ENCODE measurements at places on chromosomes 7 and 10.

GRCh38 chr7:2617325-2617905 is 14.4 kb upstream of the TTYH3 start:
- no peak for DNase-seq

DNA sequence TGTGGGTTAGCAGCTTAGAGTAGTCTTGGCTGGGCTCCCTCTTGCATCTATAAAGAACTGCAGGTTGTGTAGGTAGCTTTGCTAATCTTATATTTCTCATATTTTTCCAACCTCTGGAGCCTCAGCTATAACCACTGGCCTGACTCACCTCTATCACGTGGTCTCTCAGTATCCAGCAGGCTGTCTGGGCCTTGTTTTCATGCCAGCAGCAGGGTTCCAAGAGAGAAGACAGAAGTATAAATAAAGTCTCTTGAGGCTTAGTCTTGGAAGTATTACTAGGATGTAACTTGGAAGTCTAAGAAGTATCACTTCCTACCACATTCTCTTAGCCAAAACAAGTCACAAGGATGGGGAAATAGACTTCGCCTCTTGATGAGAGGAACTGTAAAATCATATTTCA is 73.3 kb downstream of the WIPF3 start:
- DNase-seq = no peak

DNA sequence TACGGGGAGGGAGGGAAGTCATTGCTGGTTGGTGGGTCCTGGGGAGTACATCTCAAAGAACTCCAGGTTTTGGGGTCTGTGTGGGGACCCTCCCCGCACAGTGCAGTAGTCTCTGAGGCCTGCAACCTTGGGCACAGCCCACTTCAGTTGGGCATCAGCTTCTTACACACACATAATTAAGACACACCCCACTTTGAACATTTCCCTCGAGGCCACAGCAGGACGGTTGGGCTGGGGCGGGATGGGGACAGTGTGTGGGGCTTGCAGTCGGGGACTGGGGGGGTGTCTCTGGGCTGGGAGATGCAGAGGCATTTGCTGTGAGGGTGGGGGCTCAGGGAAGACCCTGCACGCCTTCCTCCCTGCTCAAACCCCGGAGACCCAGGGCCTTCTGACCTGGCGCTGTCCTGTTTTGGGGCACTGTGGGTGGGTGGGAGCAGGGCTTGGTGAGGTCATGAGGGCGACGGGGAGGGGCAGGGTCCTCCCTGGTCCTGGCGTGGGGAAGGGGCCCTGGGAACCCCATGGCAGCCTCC is 1.3 kb downstream of the LFNG start:
- no peak for DNase-seq

DNA sequence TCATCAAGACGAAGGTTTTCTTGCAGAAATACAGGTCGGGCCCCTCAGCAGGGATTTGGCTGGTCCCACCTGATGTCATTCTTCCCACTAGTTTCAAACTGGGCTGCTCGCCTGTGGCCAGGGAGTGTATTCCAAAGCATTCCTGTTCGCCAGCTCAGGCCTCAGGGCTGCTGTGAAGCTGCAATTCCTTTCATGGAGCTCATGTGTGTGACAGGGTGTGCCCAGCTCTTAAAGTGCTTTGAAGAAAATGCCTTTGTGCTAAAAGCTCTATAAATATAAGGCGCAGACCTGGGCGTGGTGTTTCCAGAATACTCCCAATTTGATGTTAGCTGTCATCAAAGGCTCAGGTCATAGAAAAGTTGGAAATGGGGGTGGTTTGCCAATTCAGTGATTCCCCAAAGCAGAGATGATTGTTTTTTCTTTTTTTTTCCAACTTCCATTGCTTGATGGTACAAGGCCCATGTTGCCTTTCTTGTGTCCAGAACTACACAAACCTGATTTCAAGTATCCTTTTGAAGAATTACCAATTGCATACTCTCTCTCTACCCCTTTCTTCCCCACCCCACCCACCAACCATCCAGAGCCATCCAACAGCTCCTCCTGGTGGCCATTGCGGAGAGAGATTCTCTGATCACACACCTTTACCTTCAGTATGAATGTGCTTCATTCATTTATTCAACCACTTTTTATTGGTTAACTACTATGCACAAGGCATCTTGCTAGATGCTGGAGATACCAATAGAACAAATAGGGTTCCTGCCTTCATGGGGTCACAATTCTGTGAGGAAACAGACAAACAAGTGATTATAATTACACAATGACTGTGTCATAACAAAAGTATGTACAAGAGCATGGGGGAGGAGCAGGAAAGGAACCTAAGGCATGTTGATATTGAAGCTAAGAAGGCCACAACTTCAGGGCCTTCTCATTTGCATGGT is 297.3 kb upstream of the LYZL1 start:
- DNase-seq = peak; percentile 22

GRCh38 chr10:13049774-13050420 is 48.4 kb upstream of the CCDC3 start:
- no peak for DNase-seq

- no peak for DNase-seq
Measured at GRCh38 chr7:90690159-90690858, 94.2 kb downstream of the CDK14 start.

DNA sequence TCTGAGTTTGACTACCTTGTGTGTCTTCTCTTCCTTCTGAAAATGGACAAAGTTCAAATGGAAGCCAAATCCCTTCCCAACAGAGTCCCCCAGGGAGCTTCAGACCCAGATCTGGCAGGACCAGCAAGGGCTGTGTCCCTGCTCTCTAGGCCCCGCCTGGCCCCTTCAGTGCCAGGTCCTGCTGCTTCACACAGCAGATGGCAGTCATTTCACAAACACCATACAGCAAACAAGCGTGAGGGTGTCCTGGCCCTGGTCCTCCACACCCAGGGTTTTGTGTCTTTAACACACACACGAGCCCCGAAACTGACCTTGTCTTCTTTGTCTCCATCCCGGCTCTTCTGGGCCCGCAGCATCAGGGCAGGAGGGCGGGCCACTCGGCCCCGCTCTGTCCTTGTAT is 145.0 kb downstream of the TCERG1L start:
- no peak for DNase-seq

DNA sequence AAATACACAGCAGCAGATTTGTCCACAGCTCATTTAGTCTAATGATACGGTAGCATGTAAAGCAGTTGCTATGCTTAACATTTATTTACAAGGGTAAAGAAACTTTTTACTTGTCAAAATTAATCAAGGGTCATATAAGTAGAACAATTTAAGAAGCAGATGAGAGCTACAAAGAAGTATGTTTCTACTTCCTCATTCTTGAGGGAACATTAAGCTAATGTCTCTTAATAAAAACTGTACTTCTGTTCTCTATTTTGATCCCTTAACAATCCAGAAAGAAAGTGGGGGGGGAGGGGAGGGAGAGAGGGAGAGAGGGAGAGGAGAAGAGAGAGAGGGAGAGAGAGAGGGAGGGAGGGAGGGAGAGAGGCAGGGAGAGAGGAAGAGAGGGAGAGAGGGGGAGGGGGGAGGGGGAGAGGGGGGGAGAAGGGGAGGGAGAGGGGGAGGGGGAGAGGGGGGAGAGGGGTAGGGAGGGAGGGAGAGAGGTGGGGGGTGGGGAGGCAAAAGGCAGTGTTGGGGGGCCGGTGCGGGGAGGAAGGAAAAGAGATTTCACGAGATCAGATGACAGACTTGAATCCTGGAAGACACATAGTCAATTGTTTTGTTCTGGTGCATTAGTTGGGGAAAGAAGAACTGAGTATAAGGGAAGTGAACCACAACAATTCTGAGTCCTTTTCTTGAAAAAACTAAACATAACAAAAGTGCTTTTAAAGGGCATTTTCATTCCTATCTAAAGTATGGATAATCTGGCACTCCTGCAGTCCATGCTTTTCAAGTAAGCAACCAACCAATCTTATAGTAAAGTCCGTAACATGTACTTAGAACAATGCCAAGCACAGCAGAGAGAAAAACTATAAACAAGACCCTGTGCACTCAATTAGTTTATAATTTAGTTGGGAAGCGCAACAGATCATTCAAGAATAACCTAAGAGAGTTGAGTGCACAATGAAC is 128.0 kb downstream of the USP6NL start:
- no peak for DNase-seq

GRCh38 chr10:128210215-128211063 is 84.2 kb upstream of the MKI67 start:
- DNase-seq = peak; percentile 59

- peak; percentile 29 for DNase-seq
Measured at GRCh38 chr10:50740293-50740648, 535 bp downstream of the ASAH2B start.

DNA sequence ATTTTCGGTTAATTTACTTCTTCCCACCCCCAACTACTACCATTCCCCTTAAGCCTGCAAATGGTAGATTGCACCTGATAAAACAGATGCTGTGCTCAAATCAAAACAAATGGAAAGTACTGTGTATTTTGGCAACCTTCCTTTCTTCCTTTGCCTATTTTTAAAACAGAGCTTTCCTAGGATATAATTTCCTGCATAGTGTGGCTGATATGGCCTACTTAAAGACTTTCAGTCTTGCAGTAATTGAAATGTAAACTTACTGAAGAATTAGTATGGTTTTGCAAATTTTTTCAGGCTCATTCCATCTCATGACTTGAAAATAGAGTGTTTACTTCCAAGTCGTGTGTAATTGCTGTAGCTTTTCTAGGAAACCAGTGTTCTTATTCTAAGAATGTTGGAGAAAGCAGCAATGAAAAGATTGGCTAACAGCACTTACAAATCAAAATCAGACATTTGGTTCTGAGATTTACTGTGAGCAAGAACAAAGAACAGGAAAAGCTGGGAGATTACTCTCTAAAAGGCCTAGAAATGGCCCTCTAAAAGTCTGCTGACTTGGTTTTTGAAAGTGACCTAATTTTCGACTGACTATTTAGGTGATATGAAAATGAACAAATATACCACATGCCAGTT is 52.0 kb downstream of the REEP3 start:
- DNase-seq = no peak

GRCh38 chr7:14739168-14739840 is 163.2 kb downstream of the DGKB start:
- no peak for DNase-seq

DNA sequence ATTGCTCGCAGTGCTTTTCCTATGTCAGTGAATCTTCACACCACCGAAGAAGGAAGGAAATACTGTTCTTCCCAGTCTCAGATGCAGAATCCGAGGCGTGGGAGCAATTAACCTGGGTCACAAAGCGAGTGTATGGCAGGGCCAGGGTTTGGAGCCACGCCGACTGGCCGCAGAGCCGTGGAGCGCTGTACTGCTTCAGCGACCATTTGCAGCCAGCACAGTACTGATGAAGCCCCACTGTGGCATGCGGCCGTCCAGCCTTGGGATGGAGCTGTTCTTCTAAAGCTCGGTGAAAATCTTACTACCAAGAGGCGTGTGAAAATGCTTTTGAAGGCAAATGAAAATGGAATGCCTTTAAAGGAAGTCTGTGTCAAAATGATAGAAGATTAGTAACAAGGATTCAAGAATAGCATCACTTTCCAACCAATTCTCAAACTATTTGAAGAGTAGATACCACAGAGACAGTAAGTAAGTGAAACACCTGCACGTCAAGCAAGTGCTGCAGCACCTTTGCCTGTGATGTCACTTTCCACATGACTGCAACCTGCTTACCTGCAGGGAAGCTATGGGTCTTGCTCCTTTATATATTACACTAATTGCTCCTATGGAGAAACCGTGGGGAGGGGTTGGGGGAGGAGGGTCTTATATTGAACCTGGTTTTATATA is 4.9 kb downstream of the PPP2R2D start:
- no peak for DNase-seq

GRCh38 chr7:134660961-134661376 is 14.3 kb downstream of the BPGM start:
- DNase-seq = no peak

GRCh38 chr10:31756729-31757110 is 171.9 kb downstream of the ARHGAP12 start:
- DNase-seq = no peak

- DNase-seq = no peak
Measured at GRCh38 chr7:143299346-143299745, 11.2 kb downstream of the CASP2 start.

- no peak for DNase-seq
Measured at GRCh38 chr7:158804335-158804734, 25.0 kb downstream of the ESYT2 start.

GRCh38 chr10:78936412-78937342 is 132.1 kb upstream of the ZMIZ1 start:
- no peak for DNase-seq

GRCh38 chr10:127308031-127308430 is 111.6 kb upstream of the INSYN2A start:
- no peak for DNase-seq

- DNase-seq = no peak
Measured at GRCh38 chr10:125026974-125027735, 85.2 kb downstream of the ZRANB1 start.

DNA sequence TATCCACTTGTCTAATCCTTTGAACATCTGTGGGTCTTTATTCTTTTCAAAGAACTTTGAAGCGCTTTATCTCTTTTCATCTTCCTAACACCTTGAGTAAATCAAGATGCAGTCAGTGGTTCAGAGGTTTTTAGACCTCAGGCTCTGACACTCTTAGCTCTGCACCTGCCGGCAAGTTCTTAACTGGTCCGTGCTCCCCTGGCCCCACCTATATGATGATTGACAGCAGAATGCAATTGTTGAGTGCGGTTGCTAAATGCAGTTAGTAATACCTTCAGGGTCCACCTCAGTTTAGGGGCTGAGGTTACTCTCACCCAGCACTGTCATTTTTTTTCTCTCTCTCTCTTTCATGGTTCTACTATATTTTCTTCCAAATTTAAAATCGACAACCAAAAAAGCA is 854.2 kb upstream of the AUTS2 start:
- no peak for DNase-seq

DNA sequence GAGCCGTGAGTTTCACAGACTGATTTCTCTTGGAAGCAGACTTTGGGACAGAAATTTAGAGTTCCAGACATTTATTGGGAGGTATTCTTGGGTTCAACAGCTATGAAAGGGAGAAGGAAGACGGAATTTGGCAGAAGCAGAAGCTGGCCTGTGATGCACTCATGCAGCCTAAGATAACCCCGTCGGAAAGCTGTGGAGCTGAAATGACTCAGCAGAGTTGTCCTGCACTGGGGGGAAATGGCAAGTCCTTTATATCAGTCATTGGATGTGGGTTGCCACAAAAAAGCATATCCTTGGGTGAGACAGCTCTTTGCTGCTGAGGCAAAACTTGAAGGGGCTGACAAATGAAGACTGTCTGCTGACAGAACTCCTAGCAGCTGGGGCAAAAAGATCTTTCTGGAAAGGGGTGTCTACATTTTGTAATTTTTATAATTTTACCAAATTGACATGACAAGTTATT is 11.5 kb upstream of the MICU1 start:
- DNase-seq = no peak

GRCh38 chr10:75465450-75465827 is 34.0 kb downstream of the LRMDA start:
- DNase-seq = no peak

GRCh38 chr7:29488203-29488970 is 75.2 kb upstream of the PRR15 start:
- no peak for DNase-seq

DNA sequence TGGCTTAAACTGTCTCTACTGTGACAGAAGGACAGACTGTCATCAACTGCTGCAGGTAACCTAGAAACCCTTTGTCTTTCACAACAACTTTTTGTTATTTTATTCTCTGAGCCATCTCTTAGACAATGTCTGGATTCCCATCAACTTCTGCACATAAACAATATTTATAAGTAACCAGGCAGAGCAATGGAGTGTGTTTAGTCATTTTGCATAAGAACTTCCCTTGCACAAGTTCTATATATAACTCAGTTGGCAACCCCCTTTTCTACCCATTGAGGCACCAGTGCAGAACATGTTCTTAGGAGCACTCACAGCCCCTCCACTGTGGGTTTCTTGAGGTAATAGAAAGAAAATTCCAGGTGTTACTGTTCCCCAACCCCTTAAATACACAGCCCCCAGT is 65.0 kb upstream of the IL6 start:
- DNase-seq = no peak
